ENCODE measurements at places on chromosomes 4 and X.

DNA sequence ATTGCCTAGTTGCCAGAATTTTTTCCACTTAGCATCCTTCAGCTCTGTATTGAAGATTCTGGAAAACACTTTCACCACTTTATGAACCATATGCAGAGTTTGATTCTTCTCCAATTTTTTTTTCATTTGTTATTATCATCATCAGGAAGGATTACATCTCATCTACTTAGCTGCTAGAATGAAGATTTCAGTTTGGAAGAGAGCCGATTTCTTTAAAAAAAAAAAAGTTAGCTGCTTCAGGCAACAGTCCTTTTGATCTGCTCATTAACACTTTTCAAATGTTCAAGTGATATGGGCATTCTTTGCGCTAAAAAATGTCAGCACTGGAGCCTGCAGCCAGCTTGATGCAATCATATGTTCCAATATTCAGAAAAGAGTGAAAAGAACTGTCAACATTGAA, 76.2 kb downstream of the ANTXR2 start:
- DNase-seq = no peak

GRCh38 chr4:25500626-25501316, 123.7 kb downstream of the ANAPC4 start:
- no peak for DNase-seq

GRCh38 chr4:156638925-156639605, 332.5 kb downstream of the PDGFC start:
- no peak for DNase-seq

DNA sequence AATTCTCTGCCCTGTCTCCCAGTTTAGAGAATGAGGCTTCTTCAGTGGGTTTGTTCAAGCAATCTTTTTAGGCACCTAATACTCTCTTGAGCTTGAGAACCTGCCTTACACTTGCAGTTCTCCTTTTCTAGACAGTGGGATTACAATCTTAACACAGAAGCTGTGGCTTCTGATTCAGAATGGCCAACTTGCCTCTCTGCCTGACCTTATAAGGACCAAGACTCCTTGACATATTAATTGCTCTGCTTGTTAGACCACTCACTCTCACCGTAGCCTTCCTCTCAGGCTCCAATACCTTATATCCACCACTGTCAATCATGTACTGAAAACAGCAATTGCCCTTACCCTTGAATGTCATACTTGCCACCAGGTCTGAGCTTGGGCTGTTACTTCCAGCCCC, 338.7 kb upstream of the MAOA start:
- no peak for DNase-seq

DNA sequence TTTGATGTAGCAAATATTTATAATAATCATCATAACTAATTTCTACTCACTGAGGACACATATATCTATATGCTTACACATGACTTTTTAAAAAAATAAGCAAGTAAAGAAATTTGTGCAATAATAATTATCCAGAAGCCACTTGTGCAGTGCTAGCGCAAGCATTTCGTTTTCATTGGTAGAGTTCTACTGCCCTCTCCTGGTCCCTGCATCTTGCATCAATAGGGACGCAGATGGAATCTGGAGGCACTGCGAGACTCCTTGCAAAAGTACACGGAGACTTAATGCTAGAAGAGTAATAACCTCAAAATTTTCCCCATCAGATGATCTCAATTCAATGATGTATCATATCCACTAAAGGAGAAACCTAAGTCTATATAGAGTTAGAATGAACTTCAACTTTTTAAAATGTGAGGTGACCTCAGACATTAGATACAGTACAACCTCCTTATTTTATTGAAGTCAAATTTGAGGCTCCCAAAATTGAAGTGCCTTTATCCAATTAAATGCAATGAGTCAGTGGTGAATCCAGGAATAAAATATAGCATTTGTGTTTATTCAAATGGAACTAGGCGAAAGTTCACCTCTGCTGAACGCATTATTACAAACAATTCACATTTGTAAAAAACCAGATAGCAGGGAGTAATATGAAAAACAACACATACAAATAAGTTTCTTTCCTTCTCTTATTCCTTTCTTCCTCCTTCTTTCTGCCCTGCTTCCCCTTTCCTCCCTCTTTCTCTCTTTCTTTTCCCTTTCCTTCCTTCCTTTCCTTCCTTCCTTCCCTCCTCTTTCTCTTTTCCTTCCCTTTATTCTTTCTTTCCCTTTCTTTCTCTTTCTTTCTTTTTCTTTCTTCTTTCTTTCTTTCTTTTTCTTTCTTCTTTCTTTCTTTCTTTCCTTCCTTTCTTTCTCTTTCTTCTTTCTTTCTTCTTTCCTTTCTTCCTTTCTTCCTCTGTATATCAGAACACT, 450.0 kb downstream of the ANKRD50 start:
- peak; percentile 48 for DNase-seq

- DNase-seq = no peak
These were observed 516.8 kb upstream of the ADGRL3 start for GRCh38 chr4:60683357-60683756.
